ENCODE measurements at places on chromosomes 16 and 17.

GRCh38 chr16:59487067-59487466 is 753.0 kb upstream of the GOT2 start:
- DNase-seq: no peak

- no peak for DNase-seq
Observed at GRCh38 chr16:14569213-14569612, 60.8 kb downstream of the PARN start.

GRCh38 chr17:35460354-35460851 is 11.8 kb upstream of the SLFN13 start:
- DNase-seq: peak; percentile 84

DNA sequence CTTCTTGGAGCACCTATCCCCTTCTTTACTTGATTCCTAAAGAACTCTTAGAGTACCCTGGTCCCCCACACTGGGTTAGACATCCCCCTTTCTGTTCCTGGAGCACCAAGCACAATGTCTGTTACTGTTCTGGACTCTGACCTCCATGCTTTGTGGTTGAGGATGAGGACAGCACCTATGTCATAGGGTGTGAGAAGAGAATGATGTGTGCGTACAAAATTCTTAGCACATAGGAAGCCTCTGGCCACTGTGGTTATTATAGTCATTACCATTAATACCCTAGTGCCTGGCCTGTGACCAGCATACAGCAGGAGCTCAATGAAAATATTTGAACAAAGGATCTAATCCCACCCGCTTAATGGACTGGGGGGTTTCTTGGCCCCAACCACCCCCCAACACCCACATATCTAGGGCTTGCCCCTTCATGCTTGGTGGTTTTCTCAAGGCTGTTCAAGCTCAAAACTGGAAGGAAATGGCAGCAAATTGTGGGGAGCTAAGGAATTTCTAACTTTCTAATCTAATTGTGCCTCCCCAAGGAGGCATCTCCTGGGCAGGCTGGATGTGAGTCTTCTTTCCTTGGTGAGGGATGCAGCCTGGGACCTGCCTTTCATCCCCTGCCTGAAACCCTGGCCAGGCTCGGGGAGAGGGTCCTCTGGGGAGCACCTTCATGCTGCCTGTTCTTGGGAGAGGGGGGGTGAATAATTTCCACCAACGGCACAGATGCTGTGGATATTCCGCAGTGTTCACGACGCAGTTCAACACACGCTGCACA is 1.5 kb upstream of the CMIP start:
- no peak for DNase-seq

- DNase-seq: no peak
Observed at GRCh38 chr17:19361944-19362276, 613 bp downstream of the B9D1 start.

DNA sequence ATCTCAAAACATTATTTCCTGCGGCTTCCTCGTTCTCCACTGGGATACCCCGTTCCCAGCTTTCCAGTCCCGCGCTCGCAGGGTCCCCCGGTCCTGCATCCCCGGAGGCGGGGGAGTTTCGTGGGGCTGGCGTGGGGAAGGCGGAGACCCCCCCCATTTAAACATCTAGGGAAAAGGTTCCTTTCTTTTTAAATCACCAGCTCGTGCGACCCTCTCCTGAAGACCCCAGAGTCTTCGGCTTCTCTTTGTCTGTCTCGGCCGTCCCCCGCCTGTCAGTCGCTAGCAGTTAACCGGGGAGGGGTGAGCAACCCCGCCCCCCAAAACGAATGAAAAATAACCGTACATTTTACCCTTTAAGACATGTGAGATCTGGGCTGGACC is 473 bp upstream of the IGF2BP1 start:
- DNase-seq: no peak

DNA sequence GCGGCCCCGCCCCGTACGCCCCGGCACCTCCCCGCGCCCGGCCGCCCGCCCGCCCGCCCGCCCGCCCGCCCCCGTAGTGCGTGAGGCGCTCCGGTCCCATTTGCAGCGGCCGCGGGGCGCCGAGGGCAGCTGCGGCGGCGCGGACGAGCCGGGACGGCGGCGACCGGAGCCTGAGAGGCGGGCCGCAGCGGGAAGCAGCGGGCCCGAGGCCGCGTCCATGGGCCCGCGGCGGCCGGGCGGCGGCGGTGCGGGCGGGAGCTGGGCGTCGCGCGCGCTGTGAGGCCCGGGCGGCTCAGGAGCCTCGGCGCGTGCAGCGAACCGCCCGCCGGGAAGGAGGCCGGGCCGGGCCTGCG is at the start of gene MPRIP:
MPRIP (plus strand) TSS at position 74 of the 353 bp plus-strand sequence. CDS start 392 bp downstream, outside the sequence.
- DNase-seq: no peak

DNA sequence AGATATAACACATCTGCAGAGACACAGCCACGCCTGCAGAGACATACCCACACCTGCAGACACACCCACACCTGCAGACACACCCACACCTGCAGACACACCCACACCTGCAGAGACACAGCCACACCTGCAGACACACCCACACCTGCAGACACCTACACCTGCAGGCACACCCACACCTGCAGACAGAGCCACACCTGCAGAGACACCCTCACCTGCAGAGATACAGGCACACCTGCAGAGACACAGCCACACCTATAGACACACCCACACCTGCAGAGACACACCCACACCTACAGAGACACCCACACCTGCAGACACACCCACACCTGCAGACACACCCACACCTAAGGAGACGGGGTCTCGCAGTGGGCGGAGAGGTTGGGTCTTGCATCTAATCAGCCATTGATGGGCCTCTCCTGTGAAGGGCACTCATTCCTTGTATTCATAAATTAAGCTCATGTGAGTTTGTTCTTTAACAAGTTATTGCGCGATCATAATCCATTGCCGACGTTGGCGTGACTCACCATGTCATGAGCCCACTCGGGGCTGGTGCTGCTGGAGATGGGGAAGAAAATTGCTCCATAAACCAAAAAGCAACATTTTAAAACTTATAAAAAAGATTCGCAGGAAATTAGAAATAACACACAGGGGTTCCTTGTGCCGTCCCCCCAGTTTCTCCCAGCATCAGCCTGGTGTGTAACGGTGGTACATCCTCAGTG is 28.9 kb upstream of the CDH15 start:
- no peak for DNase-seq

Measured in GM20000 (cell line).